ENCODE measurements at places on chromosomes 12 and 14. TPM values are rescaled to one million over a fixed set of nuclear protein-coding genes. Genes with fewer than 3 reads are reported as not detected.

Gene SERPINA10
- not detected for polyA plus RNA-seq

Gene CRIP1
- 1,925 TPM for polyA plus RNA-seq

Gene NGB
- polyA plus RNA-seq: not detected

Gene POU6F1
- 3.2 TPM for polyA plus RNA-seq
